Stimulated activated CD8-positive, alpha-beta memory T cell treated with anti-CD3 and anti-CD28 coated beads, Interleukin-15, amount 100 ng/mL, for 1 hour (primary cell): ENCODE measurements at places on chromosomes 3 and 15.

GRCh38 chr3:72398781-72399180 is 449.5 kb downstream of the SHQ1 start:
- DNase-seq, result no peak

DNA sequence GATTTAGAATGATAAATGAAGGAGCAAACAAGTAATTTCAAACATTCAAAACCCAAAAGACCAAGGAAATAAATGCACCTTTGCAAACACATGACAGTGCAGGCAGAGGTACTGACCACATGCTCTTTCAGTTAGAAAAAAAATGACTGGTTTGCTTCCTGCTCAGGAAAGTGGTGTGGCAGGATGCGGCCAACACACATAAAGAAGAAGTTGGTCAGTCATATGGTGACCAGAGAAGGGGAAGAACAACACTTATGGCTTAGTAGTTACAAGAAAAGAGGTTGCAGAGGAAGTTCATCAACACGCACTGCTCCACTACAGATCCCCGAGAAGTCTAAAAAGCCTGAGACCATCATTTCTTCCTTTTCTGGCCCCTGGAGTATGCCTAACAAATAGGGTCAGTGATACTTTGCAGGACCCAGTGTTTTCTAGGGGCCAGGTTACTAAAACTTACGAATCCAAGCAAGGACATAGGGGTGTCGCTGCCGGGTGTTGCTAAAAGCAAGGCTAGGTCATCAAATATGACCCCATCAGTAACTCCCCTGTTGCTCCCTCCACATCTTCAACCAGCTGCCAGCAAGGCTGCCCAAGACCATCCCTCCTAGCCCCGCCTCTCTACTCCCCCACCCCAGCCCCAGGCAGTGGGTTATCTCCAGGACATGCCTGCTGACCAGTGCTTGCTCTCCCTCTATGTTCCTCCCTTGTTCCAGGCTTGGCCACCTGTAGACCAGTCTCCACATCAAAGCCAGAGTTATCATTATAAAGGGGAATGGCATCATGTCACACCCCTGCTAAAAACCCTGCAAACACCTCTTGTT is 11.2 kb downstream of the ATP8B4 start:
- no peak for DNase-seq

- DNase-seq, result no peak
These were observed 9.6 kb upstream of the TIPARP start for GRCh38 chr3:156664831-156665178.

DNA sequence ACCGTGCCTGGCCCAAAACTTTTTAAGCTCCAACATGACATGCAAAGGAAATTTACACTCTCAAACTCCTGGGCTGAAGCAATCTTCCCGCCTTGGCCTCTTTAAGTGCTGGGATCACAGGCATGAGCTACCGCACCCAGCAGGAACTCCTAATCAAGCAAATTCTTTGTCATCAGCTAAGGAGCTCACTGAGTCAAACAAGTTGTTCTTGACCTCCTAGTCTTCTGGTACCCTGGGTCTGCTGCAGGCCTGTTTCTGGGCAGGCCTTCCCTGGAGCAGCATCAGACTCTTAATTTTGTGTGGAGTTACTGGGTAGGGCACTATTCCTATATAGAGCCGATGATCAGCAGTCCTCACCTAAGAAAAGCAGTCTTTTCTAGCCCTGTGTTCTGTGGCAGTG is 68.4 kb upstream of the FLNB start:
- DNase-seq, result no peak
